Stimulated activated CD4-positive, alpha-beta T cell treated with anti-CD3 and anti-CD28 coated beads, Interleukin-1b, Interleukin-23, amount 100 ng/mL, for 48 hours (primary cell): ENCODE measurements at places on chromosomes 2 and 18.
A peak's percentile ranks its signal among the peaks of the same experiment; 100 is the strongest.

DNA sequence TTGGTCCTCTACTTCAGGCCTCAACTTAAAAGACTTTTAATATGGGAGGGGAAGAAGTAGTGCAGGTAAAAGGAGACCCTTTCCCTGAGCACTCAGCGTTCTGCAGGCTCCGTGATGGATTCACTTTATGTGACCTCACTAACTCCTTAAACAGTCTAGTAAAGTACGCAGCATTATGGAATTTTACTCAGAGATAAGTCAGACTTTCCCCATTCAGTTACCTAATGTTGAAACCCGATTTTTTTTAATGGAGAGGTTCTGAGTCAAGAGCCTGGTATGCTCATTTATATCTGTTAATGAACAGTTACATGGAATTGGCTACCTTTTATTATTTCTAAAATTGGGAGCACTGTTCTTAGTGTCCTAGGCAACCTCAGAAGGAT lies 34.1 kb downstream of the RASGRP3 start:
- DNase-seq, result no peak

DNA sequence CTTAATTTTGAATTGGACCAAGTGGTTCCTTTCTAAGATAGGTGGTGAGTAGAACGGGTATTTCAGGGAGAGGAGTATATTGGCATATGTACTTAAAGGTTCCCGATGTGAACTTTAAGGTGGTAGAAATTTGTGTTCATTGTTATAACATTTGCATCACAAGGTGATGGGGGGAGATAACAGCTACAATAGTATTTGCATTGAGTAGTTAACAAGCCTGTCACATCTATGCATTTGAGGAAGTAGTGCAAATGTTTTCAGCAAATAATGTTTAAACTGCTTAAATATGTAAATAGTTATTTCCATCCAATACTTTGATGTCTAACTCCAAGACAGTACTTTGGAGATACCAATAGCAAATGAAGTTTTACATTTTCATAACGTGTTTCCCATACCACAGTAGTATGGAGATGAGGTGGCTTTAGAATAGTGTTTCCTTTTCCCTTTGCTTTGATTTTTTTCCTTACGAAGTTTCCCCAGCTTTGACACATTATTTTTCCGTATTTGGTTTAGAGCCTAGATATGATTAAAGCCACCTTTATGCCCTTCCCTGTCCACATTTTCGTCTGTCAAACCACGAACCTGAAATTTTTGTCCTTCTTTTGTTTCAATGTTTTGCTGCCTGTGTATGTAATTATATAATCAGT lies 46.6 kb downstream of the VAPA start:
- DNase-seq, result no peak

DNA sequence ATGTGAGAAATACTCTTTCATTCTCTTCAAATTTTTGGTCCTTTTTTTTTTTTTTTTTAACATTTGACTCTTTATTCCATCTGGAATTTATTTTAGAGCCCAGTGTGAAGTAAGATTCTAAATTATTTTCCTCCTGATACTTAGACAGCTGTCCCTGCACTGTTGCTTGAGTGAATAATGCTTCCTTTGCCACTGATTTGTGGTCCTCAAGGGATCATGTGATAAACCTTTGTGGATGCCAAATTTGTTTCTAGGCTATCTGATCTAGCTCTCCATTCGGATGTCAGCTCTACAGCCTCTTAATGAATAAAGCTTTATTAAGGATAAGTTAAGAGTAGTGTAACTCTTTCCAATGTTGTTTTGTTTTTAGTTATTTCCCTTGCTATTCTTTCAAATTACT lies 142.3 kb downstream of the SMAD7 start:
- DNase-seq, result no peak

GRCh38 chr2:145751629-145752028 lies 1231.7 kb upstream of the ZEB2 start:
- DNase-seq, result no peak

- peak; percentile 8 for DNase-seq
These were observed 168.5 kb downstream of the DPP4 start for GRCh38 chr2:161905389-161906046.

DNA sequence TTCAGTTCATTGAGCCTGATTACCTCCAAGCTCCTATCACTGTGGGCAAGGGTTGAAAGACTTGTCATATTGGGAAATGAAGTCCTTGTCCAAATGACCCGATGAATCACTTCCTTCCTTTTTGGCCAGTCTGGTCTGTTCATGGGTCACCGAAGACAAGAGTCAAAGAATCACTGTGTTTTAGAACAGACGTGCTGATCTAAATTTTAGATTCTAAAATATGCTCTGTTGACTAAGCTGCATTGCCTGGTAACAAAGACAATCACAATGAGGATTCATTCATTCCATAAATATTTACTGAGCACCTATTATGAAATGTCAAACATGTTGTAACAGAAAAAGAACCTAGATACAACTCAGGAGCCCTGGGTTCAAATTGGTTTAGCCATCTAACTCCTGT lies 99.4 kb upstream of the RND3 start:
- no peak for DNase-seq

DNA sequence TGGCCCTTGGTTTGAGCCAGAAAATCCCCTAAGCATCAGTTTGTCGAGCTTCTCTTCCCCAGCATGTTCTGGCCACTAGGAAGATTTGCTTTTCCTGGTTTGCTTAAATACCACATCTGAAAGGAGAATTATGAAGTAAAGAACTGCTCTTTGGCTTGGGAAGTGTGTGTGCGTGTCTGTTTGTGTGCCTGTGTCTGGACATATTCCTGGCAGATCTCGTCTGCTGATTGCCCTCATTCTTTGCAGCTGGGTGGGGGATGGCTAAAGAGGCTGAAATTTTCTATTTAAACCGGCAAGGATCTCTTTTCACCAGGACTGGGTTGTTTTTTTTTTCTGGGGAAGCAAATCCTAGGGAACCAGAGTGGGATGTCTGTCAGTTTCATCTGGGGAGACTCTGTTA lies 57.3 kb upstream of the MBOAT2 start:
- DNase-seq, result no peak

DNA sequence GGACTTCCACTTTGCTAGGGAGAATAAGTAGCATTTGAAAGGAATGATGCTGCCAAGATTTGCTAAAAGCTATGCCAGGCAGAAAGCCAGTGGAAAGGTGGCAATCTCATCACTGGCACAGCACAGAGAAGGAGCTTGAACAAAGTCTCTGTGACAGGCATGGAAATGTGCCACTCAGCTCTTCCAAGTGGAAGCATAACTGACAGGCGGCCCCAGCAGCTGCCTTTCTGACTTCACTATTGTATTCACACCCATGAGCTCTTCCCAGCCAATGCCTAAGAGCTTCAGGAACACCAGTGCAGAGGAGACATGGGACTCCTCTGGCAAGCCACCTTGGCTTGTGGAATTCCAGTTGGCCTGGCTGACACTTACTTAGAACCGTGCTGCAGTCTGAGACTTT lies 134.6 kb upstream of the REG3G start:
- DNase-seq, result no peak

- DNase-seq, result no peak
These were observed 249.6 kb upstream of the TFPI start for GRCh38 chr2:187803816-187804215.

DNA sequence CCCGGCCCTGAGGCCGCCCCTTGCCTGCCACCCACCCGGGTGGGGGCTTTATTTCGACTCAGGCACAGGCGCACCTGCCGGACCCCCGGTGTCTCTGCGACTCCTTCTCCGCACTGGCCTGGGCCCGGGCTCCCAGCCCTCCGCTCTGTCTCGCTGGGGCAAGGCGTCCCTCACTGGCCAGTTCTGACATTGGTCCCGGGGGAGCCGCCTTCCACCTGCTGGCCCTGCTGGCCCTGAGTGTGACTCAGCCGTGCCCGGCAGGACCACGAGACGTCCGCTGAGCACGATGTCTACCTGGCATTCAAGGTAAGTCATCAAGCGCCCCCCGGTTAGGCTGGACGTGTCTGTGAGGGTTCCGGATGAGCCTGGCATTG lies 131.5 kb upstream of the CTDP1 start:
- DNase-seq, result no peak

DNA sequence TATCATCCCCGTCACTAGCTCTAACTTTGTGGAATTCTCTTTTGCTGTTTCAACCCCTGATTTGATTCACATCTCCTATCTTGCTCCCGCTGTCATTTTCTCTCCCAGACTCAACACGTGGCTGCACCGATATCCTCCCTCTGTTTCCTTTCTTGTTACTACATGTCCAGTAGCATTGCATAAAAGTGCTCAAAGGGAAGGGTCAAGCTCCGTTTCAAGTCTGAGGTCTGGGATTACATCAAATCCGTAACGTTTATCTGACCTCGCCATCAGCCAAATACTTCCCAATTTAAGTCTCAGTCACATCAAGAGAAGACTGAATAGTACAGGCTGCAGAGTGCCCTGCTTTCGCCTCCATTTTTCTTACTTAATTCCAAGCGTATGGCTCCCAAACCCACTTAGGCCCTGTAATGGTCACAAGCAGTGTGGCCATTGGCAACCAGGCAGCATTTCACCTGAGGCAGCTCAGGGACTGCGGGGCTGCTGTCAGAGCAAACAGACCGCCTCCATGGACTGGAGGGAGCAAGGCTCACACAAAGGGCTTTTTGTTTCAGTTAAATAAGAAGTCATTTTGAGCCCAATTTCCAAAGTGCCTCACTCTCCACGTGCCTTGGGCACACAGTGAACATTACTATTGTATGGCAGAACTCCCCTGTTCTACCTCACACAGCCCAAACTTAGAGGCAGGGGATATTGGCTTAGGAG lies 217.8 kb downstream of the BCL11A start:
- no peak for DNase-seq

DNA sequence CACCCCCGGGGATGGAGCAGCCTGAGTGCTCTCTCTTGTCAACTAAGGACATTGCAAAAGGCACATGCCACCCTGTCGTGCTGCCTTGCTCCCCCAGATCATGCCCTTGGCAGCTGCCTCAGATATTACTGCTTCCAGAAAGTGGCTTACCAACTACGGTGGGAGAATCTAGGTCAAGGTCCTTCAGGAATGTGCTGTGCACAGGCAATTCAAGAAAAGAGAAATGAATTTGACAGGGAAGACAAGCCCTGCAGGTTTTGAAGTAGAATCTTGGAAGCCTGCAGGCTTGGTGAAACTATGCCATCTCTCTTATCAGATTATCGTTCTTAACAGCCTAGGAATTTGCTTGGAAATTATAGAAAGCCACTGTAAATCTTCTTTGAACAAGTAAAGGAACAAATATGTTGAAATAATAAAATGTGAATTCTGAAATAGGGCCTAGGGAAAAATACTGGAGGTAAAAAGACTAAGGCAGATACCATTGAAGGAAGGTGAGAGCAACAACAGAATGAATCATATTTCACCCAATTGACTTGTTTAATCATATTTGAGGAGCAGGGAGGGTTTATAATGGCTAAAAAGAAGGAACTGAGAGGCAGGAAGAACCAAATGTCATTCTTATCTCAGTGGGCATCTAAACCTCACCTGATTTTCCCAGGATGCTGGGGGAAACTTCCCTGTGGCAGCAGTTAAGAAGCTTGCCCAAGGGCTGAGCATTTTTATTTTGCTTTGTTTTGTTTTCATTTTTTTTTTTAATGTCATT lies 94.0 kb upstream of the GLS start:
- DNase-seq, result no peak

DNA sequence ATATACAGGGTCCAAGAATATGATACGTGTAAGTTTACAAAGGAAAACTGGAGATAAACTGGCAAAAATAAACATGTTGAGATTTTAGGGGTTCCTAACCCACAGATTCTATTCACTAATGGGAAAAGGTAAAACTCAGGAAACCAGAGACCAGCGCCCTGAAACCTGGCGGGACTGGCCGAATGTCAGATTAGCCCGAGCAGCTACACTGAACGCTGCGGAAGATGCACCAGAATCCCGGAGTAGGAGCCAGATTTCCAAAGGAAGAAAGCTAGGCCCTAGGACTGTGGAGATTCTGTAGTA lies 679 bp upstream of the WDR75 start:
- no peak for DNase-seq

DNA sequence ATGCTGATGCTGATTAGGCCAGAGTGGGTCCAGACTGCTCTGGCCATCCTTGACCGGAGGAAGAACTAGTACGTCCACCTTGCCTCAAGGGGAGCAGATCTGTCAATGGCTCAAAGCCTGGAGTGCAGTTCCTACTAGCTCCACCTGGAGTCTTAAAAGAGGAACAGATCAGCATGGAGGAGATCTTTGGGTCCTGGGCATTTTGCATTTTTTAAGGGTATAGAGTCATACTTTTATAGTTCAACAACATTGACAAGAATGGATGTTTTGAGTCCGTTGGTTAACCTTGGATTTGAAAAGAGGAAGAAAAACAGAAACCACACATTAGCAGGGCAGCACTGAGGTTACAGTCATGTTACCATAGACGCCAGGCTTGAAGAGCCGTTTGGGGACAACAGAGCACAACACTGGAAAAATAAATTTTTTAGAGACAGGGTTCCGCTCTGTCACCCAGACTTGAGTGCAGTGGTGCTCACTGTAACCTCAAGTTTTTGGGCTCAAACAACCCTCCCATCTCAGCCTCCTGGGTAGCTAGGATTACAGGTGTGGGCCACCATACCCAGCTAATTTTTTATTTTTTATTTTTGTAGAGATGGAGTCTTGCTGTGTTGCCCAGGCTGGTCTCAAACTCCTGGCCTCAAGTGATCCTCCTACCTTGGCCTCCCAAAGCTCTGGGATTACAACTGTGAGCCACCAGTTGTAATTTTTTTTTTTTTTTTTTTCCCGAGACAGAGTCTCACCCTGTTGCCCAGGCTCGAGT lies 78.5 kb downstream of the PRKCE start:
- no peak for DNase-seq

GRCh38 chr2:12918138-12918834 lies 201.6 kb downstream of the TRIB2 start:
- no peak for DNase-seq

DNA sequence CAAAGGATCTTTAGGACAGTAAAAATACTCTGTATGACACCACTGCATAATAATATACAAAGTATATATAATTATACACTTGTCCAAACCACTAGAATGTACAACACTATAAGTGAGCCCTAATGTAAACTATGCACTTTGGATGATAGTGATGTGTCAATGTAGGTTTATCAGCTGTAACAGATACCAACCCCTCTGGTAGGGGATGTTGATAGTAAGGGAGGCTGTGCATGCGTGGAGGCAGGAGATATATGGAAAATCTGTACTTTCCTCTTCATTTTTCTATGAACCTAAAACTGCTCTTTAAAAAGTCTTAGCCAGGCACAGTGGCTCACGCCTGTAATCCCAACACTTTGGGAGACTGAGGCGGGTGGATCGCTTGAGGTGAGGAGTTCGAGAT lies 37.5 kb upstream of the SP3 start:
- DNase-seq, result no peak

DNA sequence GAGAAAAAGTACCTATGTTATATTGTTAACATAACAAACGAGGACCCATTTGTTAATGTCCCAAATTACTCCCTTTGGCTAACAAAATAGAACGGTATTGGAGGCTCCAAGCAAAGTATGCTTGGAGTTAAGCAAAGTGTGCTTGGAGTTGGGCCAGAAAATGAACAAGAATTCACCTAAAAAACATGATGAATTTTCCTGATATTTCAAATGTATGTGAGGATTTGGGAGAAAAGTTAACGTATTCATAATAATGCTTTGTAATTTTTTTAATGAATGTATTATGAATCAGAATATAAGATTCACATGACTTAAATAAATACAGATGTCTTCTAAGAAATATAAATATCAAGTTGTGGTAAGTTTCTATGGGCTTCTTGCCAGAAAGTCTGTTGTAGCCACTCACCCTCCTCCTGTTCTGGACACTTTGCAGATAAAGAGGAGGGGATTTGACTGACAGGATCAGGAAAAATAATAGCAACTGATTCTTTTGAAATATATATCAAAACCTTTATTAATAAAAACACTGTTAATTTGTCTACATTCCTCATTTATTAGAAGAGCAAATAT lies 423.7 kb upstream of the MMADHC start:
- DNase-seq, result no peak
